ENCODE measurements at places on chromosomes 3 and 15.

- no peak for DNase-seq
Observed at GRCh38 chr15:67854358-67854757, 14.5 kb upstream of the RNU6-1 start.

DNA sequence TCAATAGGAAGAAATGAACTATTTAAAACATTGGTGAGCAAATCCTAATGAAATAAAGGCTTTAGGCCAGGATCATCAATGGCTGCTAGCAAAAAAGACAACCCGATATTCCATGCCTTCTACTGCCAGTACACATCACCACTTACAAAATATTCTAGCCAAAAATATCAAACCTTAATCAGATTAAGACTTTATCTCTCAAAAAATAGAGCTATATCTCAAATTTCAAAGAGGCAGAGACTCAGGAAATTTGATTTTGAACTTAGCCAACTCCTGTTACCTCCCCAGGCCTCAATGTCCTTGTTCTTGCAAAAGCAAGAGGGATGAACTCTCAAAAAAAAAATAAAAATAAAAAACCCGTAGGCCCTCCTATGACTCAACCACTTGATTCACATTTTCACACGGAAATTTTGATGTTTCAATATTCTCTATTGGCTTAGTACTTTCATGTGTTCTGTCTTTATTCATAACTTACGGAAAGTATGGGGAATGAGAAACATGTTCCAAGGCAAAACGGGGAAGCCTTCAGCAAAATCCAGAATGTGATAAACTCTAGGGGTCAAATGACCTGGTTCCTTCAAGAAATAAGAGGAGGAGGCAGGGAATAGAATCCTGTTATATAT, 273.3 kb upstream of the ZPLD1 start:
- DNase-seq: no peak

- DNase-seq: no peak
Observed at GRCh38 chr15:82298520-82298919, 35.9 kb downstream of the SAXO2 start.

- no peak for DNase-seq
Observed at GRCh38 chr3:151835751-151836525, 22.0 kb downstream of the AADAC start.

GRCh38 chr3:119098619-119099222, 47.2 kb upstream of the TEX55 start:
- DNase-seq: peak; percentile 16

- peak; percentile 44 for DNase-seq
Observed at GRCh38 chr3:183253528-183254486, 754 bp downstream of the B3GNT5 start.

DNA sequence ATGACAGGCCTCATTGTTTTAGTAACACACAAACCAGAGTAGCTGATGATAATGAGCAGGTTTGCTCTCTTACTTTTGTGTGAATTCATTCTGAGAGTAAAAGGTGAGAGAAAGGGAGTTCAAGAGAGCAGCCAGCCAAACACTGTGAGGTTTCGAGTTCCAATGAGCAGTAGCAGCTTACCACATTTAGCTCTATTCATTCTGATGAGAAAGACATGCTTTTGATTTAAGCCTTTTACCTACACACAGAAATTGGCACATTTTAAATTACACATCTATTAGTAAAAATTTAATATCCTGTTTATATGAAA, 28.0 kb downstream of the GLDN start:
- no peak for DNase-seq

GRCh38 chr3:43779850-43780249, 89.1 kb downstream of the ABHD5 start:
- DNase-seq: no peak

- DNase-seq: peak; percentile 27
Observed at GRCh38 chr3:87260270-87260669, 16.1 kb downstream of the POU1F1 start.

GRCh38 chr3:72904163-72904562, 16.3 kb downstream of the GXYLT2 start:
- no peak for DNase-seq

GRCh38 chr3:129312671-129313414, 34.2 kb downstream of the HMCES start:
- DNase-seq: no peak

- DNase-seq: no peak
Observed at GRCh38 chr3:183449791-183450190, 21.4 kb upstream of the MCF2L2 start.

GRCh38 chr3:144384241-144384979, 412.8 kb downstream of the DIPK2A start:
- DNase-seq: no peak

GRCh38 chr3:111577798-111578685, 17.1 kb downstream of the ZBED2 start:
- no peak for DNase-seq

DNA sequence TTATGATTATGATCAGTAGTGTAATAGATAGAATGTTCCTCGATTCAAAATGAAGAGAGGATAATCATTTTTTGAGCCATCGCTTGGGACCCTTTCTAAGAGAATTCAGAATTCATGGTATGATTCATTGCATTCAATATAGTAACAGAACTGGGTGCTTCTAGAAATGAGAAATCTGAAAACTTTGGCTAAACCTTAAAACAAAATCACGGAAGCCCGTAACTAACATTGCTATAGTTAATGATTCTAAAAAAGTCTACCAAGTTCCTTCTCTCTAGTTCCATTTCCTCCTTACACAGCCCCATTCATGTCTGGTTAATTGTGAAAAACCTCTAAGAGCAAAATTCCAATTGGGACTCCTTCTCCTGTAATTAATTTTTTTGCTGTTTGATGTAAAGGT, 217.1 kb downstream of the GBE1 start:
- DNase-seq: no peak

DNA sequence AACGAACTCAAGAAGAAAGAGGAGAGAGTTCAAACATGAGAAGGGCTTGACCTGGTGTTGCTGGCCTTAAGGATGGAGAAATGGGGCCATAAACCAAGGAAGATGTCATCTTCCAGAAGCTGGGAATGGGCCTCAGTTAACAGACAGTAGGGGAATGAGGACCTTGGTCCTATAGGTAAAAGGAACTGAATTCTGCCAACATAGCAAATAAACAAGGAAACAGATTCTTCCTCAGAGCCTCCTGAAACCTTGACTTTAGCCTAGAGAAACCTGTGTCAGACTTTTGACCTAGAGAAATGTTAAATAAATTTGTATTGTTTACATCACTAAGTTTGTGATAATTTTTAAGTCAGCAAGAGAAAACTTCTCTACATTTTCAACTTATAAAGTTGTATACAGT, 336.8 kb downstream of the PLCL2 start:
- no peak for DNase-seq

GRCh38 chr15:79853492-79854328, 43.1 kb downstream of the MTHFS start:
- DNase-seq: peak; percentile 44

DNA sequence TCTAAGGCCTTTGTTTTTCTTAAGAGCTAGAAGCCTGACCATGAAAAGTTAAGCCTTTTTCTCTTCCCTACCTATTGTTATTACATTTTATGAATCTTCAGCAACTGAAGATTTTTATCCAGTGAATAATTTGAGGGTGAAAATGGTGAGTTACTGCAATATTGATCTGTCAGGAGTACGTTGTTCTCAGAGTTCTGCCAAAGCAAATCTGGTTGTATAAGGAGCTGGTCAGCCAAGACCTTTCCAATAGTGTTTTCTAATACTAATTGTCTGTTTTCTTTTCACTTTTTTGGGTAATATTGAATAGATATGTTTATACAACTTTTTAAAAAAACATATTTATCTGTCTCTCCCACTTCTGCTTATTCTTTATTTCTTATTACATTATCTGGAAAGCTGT, 15.0 kb downstream of the SPTSSB start:
- DNase-seq: no peak

DNA sequence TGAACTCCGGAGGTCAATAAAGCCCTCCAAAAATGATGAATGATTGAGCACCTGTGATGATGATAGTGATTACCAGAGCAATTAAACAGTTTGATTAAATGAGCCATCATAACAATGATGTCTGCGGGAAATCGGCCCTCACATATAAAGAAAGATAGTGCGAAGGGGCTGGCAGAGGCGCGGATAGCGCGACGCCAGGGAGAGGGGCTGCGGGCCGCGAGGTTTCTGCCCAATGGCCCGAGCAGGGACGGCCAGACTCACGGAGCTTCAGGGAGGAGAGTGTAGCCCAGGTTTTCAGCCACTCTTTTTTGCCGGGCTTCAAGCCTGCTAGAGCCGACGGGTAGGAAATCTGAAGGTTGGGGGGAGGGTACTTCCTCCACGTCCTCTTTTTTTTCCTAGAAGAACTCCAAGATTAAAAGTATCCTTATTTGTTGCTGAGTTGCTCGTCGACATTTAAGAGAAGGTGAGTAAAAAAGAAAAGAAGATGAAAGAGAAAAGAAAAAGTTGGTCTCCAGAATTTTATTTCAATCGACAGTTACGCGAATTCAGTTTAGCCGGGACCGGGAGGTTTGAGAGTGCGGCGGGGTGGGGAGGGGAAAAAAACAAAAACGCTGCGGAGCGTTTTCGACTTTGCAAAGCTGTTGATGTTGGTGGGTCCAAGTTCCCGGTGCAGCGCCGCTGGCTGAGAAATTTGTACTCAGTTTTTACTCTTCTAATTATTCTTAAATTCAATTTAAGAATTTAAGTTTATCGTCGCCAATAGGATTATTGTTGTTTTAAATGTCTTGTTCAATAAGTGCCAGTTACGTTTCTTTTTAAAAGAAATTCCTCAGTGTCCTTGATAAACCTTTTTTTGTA, 2.2 kb upstream of the MEIS2 start:
- no peak for DNase-seq

GRCh38 chr3:37241880-37242279, 67.5 kb upstream of the LRRFIP2 start:
- no peak for DNase-seq

DNA sequence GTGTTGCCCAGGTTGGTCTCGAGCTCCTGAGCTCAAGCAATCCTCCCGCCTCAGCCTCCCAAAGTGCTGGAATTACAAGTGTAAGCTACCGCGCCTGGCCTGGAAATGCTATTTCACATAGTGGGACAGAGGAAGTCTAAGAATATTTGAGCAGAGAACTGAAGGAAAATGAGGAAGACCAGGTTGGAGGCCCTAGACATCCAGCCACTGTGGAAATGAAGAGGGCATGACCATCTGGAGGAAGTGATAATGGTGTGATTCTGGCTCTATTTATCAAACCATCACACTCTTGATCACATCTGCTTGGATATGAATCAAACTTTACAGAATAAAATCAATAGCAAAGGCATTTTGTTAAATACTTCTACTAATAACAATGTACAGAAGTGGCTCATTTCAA, 65.9 kb upstream of the ARHGEF3 start:
- no peak for DNase-seq

DNA sequence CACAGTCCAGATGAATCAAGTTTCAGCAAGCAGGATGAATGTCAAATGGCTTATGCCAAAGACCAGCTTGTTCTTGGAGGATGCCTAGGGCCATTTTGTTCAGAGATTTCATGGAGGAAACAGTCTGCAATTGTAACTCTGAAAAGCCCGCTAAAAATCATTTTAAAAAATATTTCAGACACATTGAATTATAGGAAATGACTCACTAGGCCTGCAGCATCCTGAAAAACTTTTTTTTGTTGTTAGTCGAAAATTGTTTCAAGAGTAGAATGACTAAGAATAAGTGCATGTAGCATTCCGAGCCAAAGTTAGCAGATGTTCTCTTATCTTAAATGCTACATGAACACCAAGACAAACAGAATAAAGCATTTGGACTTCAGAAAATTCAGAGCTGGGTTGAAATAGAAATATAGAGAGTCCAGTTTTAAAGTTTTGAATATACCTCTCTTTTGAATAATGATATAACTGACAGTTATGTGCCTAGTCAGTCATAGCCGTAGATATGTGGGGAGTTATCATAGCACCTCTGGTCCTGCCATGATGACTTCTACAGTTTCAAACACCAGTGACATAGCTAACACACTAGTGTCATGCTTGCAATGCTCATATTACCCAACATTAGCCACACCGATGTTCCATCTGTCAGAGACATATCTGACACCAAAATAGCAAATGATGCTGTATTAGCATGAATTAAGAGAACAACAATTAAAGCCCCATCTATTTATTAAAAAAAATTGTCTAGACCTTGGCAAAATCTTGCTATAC, 1462.8 kb upstream of the GBE1 start:
- no peak for DNase-seq

GRCh38 chr3:173796890-173797289, 399.3 kb downstream of the NLGN1 start:
- no peak for DNase-seq

DNA sequence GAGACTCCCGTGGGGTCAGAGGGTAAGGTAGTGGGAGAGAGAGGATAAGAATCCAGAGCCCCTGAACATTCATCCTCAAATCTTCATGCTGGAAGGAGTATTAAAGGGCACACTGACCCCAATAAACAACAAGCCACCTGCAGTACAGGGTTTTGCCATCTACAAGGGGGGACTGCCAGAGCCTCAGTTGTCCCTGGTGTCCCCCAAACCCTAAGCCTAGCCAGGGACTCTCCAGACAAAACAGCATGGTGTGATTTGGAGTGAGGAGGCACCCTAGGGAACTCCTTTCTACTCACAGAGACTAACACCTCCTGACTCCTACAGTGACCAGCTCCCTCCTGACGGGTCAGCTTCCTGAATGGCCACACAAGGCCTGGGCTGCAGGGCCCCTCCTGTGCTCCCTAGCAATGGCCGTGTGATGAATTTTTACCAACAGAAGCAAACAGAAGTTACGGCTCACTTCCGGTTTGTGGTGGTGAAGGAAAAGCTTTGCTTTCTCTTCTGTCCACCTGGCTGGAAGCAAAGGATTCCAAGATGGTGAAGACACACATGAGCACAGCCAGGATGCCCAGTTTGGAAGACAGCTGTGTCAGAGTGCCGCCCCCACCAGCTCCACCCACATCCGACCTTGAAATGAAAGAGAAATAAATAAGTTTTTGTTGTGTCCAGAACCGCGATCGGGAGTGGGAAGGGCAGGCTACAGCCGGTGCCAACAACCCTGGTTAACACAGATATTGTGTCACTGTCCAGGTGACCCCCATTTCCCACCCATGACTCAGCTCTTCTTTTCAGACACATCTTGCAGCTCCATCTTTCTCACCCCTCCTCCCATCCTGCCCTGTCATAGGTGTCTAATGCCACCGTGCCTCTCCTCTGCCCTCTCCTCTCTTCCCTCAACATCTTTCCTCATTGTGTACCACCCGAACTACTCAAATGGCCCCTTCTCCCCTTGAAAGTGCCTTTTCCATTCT, 69.6 kb upstream of the ATP13A3 start:
- no peak for DNase-seq

DNA sequence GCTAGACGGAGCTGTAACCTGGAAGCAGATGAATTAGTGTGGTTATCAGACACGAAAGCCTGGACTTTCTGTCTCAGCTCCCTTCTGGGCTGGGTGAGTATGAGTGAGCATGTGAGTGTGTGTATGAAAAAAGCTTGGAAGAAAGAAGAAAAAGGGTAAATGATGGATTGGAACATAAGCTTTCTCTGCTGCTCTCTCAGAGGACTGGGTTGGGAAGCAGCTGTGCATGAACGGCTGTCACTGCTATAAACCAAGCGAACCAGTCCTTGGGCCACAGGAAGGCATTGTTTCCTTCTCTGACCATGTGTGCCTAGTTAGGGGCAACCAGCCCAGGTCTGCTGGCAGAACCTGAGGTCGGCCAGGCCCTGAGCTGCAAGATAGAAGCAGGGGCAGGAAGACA, 37.0 kb downstream of the UMPS start:
- DNase-seq: no peak

Data from right renal cortex interstitium (tissue), 3 donors.